ENCODE measurements at places on chromosomes 16 and 17.
A peak's percentile ranks its signal among the peaks of the same experiment; 100 is the strongest.

- DNase-seq: no peak
Measured at GRCh38 chr17:41687828-41688640, 651 bp upstream of the EIF1 start.

- DNase-seq: no peak
Measured at GRCh38 chr16:53775821-53776431, 72.0 kb downstream of the FTO start.

DNA sequence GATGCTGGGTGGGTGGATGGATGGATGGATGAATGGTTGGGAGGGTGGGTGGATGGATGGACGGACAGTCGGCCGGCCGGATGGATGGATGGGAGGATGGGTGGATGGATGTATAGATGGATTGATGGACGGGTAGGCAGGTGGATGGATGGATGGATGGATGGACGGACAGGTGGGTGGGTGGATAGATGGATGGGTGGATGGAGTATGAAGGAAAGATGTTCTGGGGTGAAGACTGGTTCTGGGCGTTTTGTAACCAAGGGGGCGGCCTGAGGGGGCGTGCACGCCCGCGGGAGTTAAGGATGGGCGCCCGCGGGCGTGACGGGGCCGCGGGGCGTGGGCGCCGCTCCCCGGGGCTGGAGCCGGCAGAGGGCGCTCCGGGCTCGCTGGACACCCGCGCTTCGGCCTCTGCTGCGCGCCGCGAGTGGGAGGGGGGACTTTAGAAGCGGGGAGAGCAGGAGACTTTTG lies at the start of gene NECAB2:
Gene NECAB2, plus strand, starts transcription at position 407 of the 468 bp plus-strand sequence. CDS start 405 bp downstream, outside the sequence.
- no peak for DNase-seq

- no peak for DNase-seq
Measured at GRCh38 chr16:10136916-10137315, 45.3 kb downstream of the GRIN2A start.

GRCh38 chr17:44199553-44200477 lies at the start of gene ATXN7L3:
TSS of gene ATXN7L3 (minus strand) at chr17:44199884. CDS start at chr17:44198070, 1,814 bp downstream.
- peak; percentile 92 for DNase-seq

DNA sequence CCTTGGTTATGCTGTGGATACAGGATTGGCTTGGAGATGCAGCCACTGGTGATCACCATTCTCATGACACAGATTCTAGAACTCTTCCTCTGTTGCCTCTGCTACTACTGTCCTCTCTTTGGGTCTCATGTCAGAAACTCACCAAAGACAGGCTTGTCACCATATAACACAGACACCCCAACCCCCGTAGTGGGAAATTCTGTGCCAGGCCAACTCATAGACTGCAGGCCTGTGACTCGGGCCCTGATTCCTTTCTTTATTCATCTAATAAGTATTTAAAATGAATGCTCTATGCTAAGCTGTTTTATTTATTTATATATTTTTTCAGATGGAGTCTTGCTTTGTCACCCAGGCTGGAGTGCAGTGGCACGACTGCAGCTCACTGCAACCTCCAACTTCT lies 9.5 kb downstream of the CYB5D2 start:
- no peak for DNase-seq

DNA sequence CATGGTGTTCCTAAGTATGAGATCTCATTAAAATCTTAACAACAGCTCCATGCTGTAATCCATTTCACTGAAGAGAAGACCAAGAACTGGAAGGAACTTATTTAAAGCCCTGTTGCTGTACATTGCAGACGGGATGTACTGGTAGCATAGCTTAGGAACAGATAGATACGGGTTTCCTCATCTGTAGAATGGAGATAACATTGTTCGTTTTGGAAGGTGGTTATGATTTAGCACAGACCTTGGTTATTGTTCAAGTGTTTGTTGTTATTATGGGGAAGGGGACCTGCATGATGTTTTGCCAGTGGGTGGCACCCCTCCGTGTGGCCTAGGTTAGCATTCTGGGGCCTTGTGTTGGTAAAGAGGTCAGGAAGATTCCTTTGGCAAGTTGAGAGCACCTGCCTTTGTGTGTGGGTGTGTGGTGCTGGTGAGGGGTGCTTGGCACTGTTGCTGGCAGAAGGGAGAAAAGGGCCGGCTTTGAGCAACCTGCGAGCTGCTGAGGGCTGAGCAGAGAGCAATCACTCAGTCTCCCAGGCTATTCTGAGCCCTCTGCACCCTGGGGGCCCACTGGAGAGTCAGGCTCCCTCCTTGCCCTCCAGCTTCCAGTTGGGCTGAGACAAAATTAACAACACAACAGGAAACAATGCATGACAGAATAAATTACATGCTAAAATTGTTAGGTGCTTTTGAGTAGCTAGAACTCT lies 2.3 kb downstream of the TAOK2 start:
- no peak for DNase-seq

GRCh38 chr17:39144416-39144840 lies 7.0 kb downstream of the PLXDC1 start:
- no peak for DNase-seq

DNA sequence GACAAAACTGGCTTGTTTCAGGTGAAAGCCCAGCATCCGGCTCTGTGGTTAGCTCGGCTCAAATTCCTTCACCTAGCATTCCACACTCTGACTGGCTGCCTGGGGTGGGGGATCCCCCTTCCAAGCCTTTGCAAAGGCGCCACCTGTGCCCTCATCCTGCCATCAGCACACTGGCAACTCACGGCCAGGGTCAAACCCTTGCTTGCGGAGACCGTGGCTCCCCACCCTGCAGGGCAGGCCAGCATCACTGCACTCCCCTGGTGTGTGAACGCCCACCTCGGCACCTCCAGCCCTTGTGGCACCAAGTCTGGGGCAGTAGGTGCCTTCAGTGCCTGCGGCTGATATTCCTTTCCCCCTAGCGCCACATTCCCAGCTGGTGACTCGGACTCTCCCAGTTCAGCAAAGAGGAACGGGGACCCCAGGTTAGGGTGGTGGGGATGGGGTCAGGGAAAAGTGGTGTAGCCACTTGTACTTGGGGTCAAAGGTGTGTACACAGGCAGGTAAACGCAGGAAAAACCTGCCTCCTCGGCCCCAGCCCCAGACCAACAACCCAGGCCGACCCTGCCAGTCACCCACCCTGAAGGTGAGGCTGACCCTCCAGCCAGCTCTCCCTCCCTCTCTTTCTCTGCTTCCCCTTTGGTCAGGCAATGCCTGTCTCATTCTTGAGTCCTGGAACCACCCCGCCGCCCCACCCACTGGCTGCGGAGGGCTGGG lies 1.1 kb downstream of the FLII start:
- peak; percentile 29 for DNase-seq

DNA sequence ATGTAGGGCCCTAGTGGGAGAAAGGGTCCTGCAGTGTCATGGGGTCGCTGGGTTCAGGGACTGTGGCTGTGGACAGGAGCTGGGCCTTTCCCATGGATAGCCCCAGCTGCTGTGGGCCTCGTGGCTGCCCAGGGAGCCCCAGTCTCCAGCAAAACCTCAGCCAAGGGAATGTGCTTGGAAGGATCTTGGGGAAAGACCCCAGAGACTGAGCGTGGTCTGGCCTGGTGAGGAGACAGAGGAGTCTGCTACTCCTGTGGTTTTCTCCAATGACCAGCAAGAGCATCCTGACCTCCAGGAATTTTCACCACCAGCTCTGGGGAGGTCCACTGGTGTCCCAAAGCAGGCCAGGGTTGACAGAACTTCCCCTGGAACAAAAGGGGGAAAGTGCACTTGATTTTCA lies 42.3 kb downstream of the RNF112 start:
- DNase-seq: no peak

- DNase-seq: no peak
Measured at GRCh38 chr16:11480634-11481033, 106.1 kb downstream of the LITAF start.

GRCh38 chr16:14486520-14487303 lies 143.3 kb downstream of the PARN start:
- DNase-seq: peak; percentile 64

DNA sequence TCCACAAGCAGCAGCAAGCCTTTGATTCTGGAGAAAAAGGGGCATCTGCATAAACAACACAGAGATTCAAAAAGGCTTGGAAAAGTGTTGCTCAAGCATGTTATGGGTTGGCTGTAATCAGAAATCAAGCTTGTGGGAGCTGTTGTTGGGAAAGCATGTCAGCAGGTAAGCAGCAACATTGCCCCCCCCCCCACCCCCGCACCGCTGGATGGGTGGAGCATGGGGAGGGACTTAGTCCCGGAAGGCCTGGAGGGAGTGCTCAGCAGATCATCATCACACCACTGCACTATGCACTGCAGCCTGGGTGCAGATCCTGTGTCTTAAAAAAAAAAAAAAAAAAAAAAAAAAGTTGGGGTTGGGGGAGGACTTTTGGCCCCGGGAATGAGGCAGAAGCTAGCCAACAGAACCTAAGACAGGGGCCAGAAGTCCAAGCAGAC lies 16.8 kb upstream of the AKAP1 start:
- DNase-seq: no peak

GRCh38 chr17:64115822-64116534 lies 14.0 kb downstream of the ERN1 start:
- no peak for DNase-seq

- DNase-seq: no peak
Measured at GRCh38 chr16:13109171-13109570, 207.8 kb downstream of the SHISA9 start.

All from CMK (cell line).